NCI-H748 treated with DMSO at 0.1 percent for 48 hours (cell line): ENCODE measurements at places on chromosomes 16 and 17.
A peak's percentile ranks its signal among the peaks of the same experiment; 100 is the strongest.

GRCh38 chr17:20994779-20995149 is 48.0 kb downstream of the USP22 start:
- DNase-seq: no peak

DNA sequence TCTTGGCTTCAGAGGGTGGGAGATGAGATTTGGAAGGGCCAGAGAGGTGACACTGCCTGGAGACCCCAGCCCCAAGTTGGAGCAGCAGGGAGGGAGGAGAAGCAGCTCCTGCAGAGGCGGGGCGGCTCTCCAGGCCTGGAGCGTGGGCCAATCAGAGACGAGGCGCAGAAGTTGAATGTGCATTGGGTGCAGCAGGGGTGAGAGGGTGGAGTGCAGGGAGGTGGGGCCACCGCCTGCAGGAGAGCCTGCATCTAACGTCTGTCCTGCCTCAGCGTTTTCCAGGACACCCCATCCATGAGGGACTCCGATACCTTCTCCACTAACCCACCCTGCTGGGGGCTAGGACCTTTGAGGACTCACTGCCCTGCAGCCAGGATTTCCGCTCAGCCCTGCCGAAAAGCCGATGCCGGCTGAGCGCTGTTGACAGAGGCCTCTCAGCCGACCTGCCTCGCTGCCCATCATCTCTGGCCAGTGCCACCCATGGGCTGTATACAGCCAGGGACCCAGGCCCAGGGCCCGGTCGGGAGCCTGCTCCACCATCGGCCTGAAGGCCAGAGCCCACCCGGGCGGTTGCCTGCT is 146.2 kb downstream of the ENGASE start:
- DNase-seq: no peak

DNA sequence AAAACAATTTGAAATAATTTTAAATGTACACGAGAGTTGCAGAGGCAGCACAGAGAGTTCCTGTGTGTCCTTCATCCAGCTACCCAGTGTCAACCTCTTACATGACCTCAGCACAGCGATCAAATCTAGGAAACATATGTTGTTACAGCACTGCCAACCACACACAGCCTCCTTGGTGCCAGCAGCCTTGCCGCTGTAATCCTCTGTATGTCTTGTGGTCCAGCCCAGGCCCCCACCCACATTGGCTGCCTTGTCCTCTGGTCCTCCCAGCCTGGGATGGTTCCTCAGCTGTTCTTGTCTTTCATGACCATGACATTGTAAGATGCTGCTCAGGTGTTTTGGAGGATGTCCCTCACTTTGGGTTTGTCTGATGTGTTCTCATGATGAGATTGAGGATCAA is 178.0 kb downstream of the RPTOR start:
- DNase-seq: no peak

DNA sequence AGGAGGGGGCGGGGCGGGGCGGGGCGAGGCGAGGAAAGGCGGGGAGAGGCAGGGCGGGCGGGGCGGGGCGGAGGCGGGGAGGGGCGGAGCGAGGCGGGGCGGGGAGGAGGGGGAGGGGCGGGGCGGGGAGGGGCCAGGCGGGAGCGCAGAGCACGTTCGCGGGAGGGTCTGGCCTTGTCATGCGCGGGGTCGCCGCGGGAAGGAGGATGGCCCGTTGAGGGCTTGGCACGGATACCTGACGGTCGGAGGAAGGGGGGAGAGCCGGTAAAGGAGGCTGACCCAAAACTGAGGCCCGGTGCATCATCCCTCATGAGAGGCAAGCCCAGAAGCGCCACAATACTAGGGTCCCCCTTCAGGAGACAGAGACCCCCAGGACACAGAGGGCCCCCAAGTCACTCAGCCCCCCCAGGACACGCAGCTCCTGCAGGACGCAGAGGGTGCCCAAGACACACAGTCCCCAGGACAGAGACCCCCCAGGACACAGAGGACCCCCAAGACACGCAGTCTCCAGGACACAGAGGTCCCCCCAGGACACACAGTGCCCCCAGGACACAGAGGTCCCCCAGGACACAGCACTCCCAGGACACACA is 593 bp upstream of the WDR45B start:
- DNase-seq: peak; percentile 19

DNA sequence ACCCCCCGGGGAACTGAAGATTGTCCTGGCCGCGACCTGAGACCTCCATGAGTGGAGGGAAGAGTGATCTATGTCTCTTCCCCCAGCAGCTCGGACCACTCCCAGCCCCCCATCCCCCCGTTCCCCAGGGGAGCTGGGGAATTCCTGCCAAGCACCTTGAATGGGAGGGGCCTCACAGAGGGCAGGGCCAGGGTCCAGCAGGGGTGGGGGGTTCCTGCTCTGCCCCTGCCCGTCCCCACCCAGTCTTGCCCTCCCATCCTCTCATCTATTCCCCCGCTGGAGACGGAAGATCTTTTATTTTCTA is 9.4 kb downstream of the TUFM start:
- DNase-seq: no peak

DNA sequence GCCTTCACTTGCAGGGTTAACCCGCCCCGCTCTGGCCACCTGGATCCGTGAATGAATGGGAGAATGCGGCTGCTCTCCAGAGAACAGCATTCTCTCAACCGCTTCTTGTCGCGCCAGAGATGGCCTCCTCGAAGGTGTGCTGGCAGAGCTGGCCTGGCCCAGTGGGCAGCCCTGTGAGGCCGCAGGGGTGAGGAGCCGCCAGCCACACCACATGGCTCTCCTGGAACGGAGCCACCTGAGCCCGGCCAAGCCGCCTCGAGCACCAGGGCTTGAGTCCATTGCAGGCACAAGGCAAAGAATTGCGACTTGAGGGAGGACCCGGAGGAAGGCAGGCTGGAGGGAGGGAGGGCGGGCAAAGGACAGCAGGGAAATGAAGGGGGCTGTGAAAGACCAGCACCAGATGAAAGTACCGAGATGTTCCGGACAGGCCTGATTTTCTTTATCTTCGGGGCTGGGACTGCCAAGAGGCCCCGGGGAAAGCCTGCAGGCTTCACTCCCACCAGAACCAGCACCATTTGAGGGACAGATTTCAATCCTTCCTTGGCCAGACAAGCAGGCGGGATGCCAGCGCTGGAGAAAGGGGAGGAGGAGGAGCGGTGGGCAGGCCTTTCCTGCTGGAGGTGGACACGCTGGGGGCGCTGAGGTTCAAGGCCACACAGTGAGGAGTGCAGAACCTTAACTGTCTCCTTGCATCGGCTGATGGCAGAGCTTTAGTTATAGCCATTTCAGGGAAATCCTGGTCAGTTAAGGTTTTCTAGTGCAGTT is 69.4 kb downstream of the MRC2 start:
- no peak for DNase-seq

DNA sequence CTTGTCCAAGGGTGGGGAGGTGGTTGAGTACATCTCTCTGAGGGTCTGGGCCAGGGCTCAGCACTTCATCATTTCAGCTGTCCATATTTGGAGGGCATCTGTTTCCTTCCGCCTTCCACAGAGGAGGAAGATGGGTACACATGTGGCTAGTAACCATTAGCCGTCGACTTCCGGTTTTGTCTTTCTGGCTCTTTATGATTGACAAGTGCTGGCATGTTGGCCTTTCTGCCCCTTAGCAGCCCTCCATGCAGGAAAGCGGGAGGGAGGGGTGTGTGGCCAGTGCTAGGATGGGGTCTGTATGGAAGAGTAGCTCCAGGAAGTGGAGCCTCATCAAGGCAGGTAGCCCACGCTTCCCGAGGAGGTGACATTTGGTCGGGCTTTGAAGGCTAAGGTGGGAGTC is 69.6 kb downstream of the RAI1 start:
- no peak for DNase-seq

- no peak for DNase-seq
Observed at GRCh38 chr17:1001640-1002411, 4.9 kb downstream of the TIMM22 start.

DNA sequence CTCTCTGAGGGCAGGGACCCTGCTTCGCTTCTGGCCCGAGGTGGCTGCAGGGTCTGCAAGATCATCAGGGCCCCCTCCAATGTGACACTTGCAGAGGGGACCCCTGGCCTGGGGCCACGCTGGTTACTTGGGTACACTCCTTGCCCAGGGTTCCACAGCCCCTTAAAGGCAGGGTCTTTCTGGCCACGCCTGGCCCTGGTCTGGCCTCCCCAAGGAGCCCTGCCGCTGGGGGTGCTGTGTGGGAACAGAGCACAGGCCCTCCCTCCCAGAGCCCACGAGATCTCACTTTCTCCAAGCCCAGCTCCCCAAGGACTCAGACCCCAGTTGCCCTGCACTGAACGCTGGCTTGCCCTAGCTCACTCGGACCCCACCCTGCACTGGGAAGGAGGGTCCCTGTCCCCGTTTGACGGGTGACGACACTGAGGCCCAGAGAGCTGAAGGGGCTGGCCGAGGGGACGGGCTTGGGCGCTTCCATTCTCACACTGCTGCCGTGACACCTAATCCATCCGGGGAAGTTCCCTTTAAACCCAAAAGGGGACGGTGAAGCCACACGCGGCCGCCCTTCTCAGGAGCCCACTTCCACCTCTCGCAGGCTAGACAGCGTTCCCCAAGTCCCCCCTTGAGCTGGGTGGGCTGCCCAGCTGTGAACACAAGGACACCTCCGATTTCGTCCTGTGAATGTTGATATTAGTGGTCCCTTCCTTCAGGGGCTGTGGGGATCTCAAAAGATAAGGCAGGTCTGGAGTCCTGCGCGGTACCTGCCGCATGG is 26.9 kb upstream of the OSGIN1 start:
- no peak for DNase-seq

- DNase-seq: no peak
Observed at GRCh38 chr17:50934672-50935220, 68.6 kb upstream of the TOB1 start.

DNA sequence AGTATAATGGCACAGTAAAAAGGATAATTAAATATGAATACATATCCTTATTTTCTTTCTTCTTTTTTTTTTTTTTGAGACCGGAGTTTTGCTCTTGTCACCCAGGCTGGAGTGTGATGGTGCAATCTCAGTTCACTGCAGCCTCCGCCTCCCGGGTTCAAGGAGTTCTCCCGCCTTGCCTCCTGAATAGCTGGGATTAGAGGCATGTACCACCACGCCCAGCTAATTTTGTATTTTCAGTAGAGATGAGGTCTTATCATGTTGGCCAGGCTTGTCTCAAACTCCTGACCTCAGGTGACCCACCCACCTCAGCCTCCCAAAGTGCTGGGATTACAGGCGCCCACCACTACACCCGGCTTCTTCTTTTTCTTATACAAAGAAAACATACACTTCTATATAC is 12.0 kb downstream of the GABARAPL2 start:
- DNase-seq: no peak

DNA sequence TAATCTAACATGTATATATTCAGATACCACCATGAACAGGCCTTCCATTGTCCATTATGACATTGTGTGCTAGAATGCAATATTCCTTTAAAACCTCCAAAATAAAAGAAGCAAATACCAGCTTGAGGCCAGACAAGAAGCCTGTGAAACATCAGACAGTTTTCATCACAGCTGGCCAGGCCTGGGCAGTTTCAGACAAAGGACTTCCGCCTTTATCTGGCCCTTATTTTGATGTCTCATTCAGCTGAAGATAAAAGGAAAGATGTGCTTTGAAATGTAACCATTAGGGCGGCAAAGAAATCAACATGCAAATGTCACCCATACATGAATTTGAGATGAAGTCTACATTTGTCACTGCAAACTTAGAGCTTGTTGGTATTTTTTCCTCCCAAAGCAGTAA is 737.5 kb downstream of the KCNJ2 start:
- DNase-seq: no peak

DNA sequence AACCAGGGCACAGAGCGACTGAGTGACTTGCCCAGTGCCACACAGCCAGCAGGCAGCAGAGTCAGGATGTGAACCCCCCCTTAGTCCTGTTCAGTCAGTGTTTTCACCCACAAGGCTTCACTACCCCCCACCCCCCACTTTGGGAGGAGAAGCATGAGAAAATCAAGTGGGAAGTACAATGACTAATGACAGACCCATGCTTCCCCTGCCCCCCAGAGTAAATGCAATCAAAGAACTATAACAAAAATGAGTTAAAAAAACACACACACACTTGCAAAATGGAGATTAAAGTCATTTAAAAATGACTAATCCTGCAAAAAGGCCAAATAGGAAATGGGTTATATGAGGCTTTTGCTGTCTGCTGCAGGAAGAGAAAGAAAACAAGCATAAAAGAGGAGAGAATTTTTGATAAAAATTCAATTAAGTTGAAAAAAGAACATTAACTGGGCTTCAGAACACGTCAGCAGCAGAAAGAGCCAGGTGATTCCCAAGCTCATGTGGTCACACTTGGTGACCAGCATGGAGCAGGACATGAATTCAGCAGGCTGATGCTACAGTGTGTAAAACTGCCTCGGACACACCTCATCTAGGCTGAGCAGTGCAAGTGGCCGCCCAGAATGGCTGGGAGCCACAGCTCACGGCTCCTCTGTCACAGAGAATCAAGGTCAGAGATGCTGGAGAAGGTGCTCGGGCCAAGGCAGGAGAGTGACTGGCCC is 212.3 kb downstream of the ZNF423 start:
- no peak for DNase-seq

GRCh38 chr16:52056259-52056658 is 490.7 kb downstream of the TOX3 start:
- DNase-seq: no peak

DNA sequence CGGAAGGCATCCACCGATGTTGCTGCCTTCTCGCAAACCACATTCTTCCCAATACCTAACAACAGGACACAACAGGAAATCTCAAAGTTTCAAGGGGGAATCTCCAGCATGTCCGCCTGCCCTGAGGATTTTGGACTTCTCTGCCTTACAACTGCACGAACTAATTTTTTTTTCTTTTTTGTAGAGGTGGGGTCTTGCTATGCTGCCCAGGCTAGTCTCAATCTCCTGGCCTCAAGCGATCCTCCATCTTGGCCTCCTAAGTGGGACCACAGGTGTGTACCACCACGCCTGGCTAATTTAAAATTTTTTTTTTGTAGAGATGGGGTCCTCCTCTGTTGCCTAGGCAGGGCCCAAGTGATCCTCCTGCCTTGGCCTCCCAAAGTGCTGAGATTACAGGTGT is 9.4 kb downstream of the C16orf86 start:
- no peak for DNase-seq

GRCh38 chr16:49929626-49930025 is 73.7 kb upstream of the ZNF423 start:
- no peak for DNase-seq

GRCh38 chr16:69930117-69930776 is 20.9 kb upstream of the CLEC18A start:
- DNase-seq: no peak

DNA sequence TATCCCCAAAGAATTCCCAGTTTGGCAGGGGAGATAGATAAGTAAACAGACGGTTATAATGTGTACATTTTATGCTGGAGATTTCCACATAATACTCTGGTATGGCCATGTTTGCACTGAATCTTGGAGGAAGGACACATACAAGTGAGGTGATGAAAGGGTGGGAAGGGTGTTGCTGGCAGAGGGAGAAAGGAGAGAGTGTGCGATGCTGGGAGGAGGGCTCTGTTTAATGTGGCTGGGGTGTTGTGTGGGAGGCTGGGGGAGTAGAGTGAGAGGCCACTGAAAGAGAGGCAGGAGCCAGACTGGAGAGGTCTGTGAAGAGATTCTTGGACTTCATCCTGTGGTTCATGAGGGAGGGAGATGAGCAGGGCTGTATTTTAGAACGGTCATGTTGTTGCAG is 87.6 kb downstream of the SPACA3 start:
- DNase-seq: no peak

- DNase-seq: no peak
Observed at GRCh38 chr17:61002316-61002736, 324.7 kb downstream of the BCAS3 start.

GRCh38 chr16:30786115-30786935 is 680 bp downstream of the ZNF629 start:
- no peak for DNase-seq

GRCh38 chr16:12304861-12305596 is 328.5 kb downstream of the SNX29 start:
- no peak for DNase-seq
